ENCODE measurements at places on chromosomes 6 and 20.

- DNase-seq, result no peak
Measured at GRCh38 chr6:39240155-39240757, 11.0 kb upstream of the KCNK5 start.

DNA sequence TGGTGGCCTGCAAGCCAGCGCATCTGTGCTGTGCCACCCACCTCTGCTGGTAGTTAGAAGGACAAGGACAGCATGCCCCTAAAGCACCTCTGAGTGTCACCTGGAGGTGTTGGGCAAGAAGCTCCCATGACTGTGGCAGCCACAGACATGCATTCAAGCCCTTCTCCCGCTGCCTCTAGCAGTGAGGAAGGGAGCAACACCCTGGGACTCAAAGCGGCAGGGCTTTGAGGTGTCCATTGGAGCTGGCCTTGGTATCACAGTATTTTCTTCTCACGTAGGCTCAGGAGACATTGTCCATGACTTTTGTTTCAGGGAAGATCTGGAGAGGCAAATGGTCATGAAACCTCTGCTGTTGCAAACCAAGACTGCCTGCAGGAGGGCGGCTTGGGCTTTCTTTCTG lies 140.8 kb upstream of the RIN2 start:
- no peak for DNase-seq

- DNase-seq, result peak; percentile 1
Measured at GRCh38 chr6:55069132-55069781, 105.1 kb upstream of the HCRTR2 start.

GRCh38 chr20:51931371-51931781 lies 129.1 kb upstream of the SALL4 start:
- no peak for DNase-seq

- DNase-seq, result no peak
Measured at GRCh38 chr6:89139509-89140346, 6.1 kb upstream of the PM20D2 start.

- DNase-seq, result no peak
Measured at GRCh38 chr6:22727710-22728109, 158.3 kb downstream of the HDGFL1 start.

- no peak for DNase-seq
Measured at GRCh38 chr6:150091476-150091875, 22.6 kb upstream of the ULBP3 start.

GRCh38 chr20:36431604-36432003 lies 109.7 kb upstream of the MYL9 start:
- no peak for DNase-seq

DNA sequence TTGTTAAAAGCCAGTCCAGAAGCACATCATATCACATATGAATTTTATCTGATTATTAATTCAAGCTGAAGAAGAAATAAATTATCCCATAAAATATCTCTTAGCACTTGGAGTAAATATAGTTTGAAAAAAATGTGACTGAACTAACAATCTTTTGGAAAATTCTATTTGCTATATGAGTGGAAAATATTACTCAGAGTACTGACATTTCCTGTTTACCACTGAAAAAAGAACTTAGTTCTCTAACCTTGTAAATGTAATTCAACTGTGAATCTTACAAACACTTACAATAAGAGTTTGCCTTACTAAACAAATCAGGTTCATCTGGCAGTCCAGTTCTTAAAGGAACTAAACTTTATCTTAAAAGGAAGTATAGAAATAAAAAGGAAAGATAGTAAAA lies 44.2 kb downstream of the MOXD1 start:
- DNase-seq, result no peak

- DNase-seq, result no peak
Measured at GRCh38 chr6:35382015-35382414, 39.7 kb downstream of the PPARD start.

- no peak for DNase-seq
Measured at GRCh38 chr6:134398453-134398852, 80.5 kb upstream of the SGK1 start.

GRCh38 chr6:41462033-41462432 lies 84.1 kb upstream of the FOXP4 start:
- no peak for DNase-seq

GRCh38 chr20:33862709-33863403 lies 51.7 kb downstream of the CHMP4B start:
- peak; percentile 12 for DNase-seq

DNA sequence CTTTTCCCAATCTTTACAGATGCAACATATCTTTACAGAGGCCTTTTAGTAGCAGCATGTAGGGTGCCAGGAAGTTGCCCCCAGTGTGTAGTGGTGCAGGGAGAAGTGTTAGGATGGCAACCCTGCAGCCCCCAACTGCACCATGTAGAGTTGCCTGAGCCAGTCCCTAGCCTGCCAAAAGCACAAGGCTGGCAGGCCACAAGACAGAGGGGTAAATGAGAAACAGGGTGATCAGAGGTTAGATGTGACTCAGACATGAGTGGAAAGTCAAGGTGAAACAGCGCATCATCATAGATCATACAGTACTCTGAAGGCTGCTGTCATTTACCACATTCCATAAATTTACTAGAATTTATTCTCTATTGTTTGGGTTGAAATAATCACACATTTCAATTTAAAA lies 467.5 kb downstream of the PRKN start:
- DNase-seq, result no peak

DNA sequence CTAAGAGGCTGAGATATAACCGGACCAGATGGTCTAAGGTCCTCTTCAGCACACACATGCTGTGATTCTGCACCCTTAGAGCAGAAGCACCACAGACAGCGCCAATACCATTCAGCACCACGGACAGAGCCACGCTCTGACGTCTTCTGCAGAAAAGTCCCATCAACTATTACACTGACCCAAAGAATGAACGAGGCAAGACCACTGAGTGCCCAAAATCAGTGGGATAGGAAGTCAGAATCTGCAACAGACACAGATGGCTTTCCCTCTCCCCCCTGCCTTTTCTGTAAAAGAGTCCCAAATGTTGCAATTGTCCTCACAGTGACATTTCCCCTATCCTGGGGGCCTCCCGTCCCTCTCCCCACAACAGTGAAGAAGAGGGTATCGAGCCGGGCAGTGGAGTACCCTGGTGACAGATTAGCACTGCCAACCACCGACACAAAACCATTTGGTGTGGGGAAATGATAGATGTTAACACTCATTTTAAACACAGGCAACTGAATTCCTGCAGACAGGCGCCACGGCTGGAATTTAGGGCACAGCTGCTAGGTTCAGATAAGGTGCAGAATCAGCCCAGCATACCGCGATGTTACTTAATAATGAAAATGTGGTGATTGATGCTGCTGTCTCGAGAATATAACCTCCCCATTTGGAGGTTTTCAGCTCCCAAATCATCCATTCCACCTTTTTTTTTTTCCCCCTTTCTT lies 66.6 kb upstream of the CTNNBL1 start:
- DNase-seq, result no peak

- DNase-seq, result no peak
Measured at GRCh38 chr6:37426058-37426944, 6.7 kb upstream of the CMTR1 start.

DNA sequence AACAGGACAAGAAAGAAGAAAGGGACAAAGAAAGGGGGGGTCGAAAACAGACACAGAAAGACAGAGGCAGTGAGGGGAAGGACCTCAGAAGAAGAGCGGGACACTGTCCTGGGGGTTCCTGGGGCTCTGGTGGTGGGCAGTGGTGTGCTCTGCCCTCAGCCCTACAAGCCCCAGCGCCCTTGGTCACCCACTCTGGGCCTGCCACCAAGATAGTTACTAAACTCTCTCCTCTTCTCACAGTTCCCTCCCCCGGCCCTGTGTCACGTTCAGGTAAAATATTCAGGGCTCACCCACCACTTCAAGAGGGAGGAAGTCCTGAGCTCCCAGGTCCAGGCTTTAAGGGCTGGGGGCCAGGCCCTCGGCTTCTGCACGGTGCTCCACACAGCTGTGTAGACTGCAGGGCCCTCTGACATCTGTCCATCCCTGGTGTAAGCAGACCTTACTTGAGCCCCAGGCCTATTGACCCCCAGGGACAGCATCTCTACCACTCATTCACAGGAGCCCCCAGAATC lies 87.4 kb downstream of the MRPL14 start:
- DNase-seq, result no peak

GRCh38 chr20:46215913-46216707 lies 92.2 kb downstream of the CDH22 start:
- no peak for DNase-seq

DNA sequence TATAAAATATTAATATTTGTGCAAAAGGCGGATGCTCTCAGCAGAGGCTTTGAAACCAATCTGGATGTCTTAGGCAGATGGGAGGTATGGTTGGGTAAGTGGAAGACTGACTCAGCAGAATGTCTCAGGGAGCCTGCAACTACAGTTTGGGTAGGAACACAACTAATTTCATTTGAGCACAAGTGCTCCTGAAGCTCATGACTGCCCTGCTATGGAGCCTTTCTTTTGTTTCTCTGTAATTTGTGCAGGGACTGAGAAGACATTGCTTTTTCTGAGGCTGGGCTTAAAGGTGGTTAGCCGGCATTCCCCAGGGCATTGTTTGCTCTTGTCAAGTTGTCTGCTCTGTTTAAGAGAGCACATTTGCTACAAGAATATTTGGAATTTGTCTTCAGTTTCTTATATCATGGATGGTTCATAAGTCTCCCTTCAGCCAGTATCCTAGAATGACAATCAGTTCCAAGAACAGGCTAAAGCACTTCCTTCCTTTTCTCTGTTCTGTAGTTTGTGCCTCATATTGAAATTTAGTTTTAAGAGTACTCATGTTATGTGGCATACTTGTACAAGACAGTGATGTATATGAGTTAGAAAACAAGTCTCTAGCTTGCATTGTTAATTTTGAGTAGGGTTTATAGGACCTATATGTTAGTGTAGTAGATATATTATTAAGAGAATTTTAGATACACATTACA lies 208.3 kb downstream of the ZFAND3 start:
- DNase-seq, result no peak

DNA sequence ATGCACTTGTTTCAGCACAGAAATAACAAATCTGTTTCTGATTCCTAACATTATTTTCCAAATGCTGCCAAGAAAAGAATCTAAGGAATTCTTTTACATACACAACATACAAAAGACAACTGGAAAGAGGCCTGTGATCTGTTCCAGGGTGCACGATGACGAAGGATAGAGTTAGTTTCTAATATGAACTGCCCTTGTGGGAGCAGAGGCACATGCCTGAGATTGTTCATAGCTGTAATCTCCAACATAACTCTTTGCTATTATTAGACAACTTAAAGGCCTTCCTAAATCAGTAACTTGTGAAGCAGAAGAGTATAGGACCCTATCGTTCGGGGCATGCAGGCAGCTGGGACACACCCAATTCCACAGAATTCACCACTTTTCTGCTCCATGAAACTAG lies 41.2 kb upstream of the NHSL1 start:
- DNase-seq, result no peak

DNA sequence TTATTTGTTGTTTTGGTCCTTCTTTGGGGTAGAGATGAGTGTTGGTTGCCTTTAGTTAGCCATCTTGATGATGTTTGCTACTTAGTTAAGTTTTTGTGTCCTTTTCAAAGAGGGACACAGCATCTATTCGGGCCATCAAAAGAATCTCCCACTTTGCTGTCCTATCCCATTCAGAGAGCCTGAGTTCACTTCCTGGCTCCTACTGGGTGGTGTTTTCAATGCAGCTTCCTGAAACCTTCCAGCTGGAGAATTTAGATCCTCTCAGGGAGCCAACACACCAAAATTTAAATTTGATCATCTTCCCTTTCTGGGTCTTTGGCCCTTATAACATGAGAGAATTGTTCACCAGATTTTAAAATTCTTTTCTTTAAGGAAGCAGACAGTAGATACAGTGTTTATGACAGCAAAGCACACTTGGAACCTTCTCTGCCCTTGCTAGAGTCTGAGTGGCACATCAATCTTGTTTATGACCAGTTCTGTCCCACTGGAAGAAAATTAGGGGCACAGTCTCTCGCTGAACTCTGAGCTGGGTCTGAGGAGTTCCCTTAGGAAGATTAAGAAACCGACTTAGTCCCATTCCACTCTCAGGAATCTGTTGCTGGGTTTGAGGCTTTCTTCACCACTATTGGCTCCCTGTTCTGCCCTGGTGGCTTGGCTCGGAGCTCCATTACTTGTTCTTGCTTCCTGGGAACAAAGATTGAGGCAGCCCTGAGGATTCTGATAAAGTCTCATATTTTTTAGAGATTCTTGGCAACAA lies 115.5 kb downstream of the CCDC170 start:
- no peak for DNase-seq

DNA sequence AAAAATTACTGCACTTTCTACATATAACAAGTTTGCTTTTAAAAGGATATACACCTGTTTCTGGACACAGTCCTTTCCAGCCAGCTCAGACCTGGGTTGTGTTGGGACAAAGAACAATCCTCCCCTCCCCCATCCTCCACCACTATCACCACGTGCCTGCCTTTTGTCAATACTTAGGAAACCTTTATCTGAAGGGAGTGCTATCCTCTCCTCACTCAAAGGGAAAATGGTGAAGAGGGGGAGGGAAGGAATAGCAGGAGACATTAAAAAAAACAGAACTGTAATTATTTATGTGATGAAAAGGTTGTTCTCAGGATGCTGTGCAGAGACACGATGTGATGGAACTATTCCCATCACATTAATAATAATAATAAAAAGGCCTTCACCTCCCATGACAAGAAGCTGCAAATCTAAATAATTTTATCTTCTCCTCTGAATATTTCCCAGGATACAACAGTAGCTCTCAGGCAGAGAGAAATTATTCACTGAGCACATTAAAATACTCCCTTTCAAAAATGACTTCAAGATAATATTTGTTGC lies 105.5 kb downstream of the NRSN1 start:
- no peak for DNase-seq

- DNase-seq, result peak; percentile 22
Measured at GRCh38 chr6:132643547-132643946, 15.4 kb downstream of the TAAR1 start.

DNA sequence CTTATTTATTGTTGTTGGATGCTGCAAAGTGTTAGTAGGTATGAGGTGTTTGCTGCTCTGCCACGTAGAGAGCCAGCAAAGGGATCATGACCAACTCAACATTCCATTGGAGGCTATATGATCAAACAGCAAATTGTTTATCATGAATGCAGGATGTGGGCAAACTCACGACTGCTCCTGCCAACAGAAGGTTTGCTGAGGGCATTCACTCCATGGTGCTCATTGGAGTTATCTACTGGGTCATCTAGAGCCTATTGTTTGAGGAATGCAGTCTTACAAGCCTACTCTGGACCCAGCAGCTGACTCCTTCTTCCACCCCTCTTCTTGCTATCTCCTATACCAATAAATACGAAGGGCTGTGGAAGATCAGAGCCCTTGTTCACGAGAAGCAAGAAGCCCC lies 12.1 kb downstream of the MICB start:
- no peak for DNase-seq

DNA sequence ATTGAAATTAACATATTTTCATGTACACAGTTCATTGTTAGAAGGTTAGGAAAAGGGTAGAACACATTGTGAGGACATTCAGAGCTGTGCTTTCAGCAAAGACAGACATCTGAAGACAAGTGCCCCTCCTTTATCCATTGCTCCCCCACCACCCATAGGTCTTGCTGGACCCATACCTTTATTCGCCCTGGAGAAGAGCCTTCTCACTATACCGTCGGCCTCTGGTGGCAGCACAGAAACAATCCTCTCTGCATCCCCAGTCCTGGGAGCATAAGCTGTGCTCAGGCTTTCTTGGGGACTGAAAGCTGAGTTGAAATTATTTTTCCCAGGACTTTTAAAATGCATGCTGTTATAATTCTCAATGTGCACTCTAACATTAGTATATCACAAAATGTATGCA lies 372.3 kb downstream of the EPHA7 start:
- DNase-seq, result no peak

Measured in NCI-H1436 (cell line).